ENCODE measurements at places on chromosomes 11 and 22.

- no peak for DNase-seq
Measured at GRCh38 chr11:123603666-123604065, 50.8 kb downstream of the SCN3B start.

DNA sequence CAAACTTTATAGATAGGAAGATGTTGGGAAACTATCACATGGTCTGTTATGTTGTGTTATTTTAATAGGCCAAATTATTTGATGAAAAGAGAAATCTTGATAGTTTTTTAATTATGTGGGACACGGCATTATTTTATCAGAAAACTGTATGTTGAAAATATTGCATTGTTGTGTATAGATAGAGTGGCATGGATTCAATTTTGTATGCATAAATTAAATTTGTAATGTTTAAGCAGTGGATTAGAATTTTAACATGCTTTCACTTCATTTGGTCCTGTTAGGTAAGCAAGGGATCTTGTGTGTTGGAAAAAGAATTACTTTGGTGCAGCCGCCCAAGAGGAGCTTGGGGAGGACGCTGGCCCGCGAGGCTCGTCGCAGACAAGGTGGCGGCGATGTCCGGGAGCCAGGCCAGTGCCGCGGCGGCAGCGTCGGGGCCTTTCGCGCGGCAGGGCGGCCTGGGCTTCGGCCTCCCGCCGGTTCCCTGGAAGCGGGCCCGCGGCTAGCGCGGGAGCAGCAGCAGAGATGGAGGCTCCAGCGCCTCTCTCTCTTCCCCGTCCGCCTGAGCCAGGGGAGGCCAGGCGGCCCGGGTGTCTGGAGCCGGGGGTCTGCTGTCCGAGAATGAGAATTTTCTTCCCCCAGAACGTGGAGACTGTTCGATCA lies 82.7 kb downstream of the GGT1 start:
- DNase-seq = no peak

DNA sequence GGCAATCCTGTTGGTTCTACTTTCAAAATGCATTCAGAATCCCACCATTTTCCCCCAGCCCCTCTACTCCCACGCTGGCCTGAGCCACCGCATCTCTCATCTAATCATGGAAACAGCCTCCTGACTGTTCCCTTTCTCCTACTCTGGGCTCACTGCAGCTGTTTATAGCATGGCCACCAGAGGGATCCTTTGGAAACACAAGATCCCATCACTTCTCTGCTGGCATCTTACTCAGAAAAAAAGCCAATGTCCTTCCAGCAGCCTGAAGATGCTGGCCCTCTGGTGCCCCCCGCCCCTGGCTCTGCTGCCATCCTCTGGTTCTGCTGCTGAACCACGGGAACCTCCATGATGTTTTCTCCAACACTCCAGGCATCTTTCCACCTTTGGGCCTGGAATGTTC lies 11.1 kb downstream of the MS4A8 start:
- DNase-seq = no peak

GRCh38 chr11:44759743-44760476 lies 33.1 kb downstream of the TSPAN18 start:
- no peak for DNase-seq

- no peak for DNase-seq
Measured at GRCh38 chr11:60084631-60085273, 3.7 kb upstream of the MS4A2 start.

DNA sequence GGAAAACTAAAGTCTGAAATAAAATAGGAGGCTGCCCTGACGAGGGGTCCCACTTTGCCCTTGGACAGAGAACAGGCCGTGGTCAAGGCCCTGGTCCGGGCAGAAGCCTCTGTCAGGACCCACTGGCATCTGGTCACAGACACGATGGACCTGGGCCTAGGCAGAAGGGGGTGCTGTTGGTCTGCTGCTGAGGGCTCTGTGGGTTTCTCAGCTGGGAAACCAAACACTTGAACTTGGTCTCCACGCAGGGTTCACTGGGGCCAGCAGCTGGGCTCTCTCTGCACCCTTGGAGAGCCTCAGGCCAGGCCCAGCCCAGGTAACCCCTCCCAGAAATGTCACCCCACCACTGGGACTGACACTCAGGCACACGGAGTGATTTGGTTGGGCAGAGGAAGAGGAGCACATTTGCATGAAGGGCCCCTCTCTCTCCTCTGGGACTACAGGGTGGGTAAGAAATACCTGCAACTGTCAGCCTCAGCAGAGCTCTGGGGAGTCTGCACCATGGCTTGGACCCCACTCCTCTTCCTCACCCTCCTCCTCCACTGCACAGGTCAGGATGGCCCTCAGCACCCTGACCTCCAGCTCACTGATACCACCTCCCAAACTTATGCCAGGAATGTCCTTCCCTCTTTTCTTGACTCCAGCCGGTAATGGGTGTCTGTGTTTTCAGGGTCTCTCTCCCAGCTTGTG lies 48.1 kb upstream of the TOP3B start:
- no peak for DNase-seq

DNA sequence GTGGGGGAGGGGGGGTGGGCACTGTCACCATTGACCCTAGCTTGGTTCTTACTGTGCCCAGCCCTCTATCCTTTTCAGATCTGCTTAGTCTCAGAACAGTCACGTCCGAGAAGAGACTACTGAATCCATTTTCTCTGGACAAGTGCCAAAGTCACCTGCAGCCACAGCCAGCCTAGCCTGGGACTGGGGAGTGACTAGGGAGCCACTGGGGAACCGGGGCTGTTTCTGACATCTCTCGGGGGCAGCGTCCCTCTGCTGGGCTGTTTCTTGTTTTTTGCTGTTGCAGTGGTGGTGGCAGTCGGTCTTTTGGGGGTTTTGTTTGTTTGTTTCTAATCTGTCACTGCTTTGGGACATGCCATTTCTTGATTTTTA lies 8.7 kb downstream of the SLC37A2 start:
- no peak for DNase-seq

- no peak for DNase-seq
Measured at GRCh38 chr11:92828556-92828955, 140.9 kb upstream of the MTNR1B start.

- DNase-seq = no peak
Measured at GRCh38 chr22:21563912-21564311, 3.6 kb upstream of the UBE2L3 start.

DNA sequence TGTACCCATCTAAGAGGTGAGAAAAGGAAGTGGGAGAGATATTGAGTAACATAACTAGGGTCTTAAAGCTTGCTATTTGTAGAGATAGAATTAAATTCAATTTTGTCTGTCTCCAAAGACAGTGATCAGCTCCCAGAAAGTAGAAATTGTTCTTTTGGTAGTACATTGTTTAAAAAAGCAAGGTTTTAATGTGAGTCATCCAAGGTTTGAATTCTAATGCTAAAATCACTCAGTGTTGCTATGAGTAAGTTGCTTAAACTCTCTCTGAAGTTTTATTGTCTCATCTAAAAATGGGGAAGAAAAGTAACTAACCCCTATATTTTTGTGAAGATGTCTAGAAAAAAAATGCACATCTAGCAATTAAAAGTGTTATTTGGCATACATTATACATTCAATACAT lies 1004.5 kb upstream of the CCDC90B start:
- no peak for DNase-seq

- no peak for DNase-seq
Measured at GRCh38 chr11:69380921-69381581, 87.1 kb downstream of the MYEOV start.

DNA sequence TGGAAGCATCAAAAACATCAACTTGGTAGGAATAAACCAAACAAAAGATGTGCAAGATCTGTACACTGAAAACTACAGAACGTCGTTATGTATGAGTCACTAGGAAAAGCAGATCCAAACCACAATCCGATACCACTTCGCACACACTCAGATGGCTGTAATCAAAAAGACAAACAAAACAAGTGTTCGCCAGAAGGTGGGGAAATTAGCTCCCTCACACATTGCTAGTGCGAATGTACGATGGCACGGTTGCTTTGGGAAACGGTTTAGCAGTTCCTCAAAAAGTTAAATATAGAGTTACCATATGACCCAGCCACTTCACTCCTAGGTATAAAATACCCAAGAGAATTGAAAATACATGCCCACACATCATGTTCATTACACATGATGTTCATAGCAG lies 14.8 kb upstream of the CARD10 start:
- DNase-seq = no peak

DNA sequence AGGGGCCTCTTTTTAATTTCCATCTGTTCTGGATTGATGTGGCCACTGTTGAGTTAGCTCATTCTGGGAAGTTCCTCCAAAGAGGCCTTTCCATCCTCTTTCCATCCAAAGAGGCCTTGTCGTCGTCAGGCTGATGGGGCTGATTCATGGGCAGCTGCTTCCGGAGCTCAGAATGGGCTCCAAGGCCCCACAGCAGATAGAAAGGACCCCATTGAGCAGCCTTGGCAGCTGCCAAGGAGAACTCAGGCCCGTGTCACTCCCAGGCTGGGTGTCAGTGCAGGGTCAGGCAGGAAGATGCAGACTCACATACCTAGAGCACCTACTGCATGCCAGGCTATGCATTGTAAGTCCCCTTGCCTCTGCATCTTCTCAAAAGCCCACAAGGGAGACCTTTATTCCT lies 524.1 kb downstream of the MIAT start:
- no peak for DNase-seq

DNA sequence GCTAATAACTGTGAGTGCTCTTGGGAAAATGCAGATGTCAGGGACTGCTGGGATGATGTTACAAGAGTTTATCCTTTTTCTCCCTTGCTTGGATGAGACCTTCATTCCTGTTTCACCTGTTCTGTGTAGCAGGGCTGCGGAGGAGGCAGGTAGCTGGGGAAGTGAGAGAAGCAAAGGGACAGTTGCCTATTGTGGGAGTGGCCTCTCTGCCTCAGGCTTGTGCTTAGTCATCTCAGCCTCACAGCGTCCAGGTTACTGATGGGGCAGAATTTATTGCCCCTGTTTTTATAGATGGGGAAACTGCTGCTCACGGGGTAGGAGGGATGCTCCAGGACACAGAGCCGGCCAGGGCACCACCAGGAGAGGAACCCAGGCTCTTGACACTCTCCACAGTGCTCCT lies 1.7 kb downstream of the STX3 start:
- DNase-seq = no peak

DNA sequence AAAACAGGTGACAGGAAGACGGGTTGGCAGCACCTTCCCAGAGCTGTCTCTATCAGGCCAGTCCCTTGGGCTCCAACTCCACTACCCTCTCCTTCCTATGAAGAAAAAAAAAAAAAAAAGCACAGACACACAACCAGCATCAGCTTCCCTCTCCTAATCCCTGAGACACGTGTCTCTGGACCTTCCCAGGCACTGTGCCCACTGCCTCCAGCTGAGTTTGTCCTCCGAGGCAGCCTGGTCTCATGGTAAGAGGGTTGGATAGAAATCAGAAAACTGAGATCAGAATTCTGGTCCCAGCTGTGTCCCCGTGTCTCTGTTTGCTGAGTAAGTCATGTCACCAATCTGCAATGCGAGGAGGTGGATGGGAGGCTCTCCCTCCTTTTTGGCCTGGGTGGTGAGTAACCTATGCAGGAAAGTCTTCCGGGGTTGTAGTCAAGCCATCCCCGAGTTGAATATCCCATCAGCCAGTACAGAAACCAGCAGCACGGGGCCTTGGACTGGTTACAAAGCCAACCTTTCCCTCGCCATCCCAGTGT lies 193.7 kb upstream of the TBCEL start:
- no peak for DNase-seq

DNA sequence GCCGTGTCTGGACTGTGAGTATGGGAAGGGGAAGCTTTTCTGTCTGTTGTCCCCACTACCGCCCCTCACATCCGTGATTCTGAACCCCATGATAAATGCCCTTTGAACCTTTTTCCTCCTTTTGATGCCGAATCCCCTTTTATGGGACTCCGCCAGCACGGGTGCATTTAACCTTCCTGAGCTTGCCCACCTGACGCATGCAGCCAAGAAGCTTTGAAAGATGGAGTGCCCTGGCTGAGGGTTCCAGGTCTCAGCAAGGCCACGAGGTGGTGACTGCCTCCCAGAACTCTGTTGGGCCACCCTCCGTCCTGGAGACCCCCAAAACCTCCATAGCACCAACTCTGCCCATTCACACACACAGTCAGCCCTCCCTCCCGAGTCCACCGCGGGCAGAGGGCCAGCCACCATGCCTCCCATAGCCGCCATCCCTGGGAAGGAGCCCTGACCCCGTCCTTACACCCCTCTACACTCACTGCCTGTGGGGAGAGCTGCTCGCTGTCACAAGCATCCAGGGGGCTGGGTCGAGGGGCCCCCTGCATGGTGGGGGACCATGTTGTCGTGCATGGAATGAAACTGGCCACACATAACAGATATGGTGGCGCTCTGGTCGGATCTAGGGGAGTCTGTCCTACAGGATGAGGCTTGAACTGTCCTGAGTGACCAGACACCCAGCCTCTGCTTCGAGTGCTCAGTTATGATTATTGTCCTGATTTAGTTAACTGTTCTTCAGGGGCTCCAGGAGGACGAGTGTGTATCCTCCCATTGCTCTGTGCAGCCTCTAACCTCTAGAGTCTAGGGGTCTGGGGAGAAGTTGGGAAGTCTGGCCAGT lies 822 bp upstream of the COMT start:
- no peak for DNase-seq

GRCh38 chr11:10477690-10478046 lies 22.6 kb downstream of the AMPD3 start:
- DNase-seq = no peak

- peak; percentile 75 for DNase-seq
Measured at GRCh38 chr11:842370-843002, at the start of the genes POLR2L and TSPAN4. TSS of gene POLR2L (minus strand) at chr11:842529. CDS start at chr11:842508, 21 bp downstream. TSS of gene TSPAN4 (plus strand) at chr11:842852. CDS start at chr11:850305, 7,453 bp downstream.

DNA sequence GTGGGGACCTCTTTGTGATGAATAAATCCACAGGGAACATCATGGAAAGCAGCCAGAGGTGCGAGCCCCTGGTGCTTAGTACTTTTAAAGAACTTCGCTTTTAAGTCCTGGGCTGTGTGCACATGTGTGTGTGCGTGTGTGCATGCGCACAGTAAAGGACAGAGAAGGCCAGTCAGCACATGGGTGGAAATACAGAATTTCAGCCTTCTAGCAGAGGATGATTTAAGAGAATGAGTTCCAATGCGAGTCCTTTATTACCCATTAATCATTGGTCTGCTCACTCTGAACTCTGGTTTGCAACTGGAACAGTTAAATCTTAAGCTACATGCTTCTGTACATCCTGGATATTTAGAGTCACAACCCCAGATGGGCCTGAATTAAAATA lies 18.9 kb downstream of the TEAD1 start:
- DNase-seq = no peak

- DNase-seq = no peak
Measured at GRCh38 chr11:30683176-30683575, 97.0 kb upstream of the MPPED2 start.

- DNase-seq = no peak
Measured at GRCh38 chr11:116962108-116962507, 124.7 kb upstream of the APOA1 start.
